ENCODE measurements at places on chromosomes 6 and 20.

- no peak for DNase-seq
Observed at GRCh38 chr6:130252527-130253237, 29.9 kb upstream of the SAMD3 start.

- no peak for DNase-seq
Observed at GRCh38 chr20:39630215-39630908, 668.2 kb downstream of the DHX35 start.

GRCh38 chr20:53900380-53900999, 169.9 kb downstream of the BCAS1 start:
- DNase-seq, result no peak

DNA sequence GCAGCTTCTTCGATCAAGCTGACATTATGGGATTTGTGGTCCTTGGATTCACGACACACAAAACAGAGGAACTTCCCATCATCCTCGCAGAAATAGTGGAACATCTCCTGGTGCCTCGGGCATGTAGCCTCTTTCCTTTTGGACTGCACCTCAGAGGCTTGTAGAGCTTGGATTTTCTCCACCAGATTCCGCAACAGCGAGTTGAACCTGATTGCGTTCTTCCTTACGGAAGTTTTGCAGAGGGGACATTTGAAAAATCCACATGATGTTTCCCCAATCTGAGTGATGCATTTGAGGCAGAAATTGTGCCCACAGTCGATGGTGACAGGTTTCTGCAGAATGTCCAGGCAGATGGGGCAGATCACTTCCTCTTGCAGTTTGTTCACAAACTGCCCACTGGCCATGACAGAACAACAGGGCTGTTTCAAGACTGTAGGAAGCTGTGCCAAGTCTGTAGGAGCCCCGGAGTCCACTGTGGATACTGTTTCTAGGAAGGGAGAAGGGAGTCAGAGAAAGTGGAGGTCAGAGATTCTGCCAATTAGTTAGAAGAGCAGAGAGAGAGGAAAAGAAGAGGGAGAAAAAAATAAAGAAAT, 392 bp downstream of the TRIM31 start:
- no peak for DNase-seq

GRCh38 chr20:56360133-56360907, 1.5 kb downstream of the FAM210B start:
- DNase-seq, result no peak

DNA sequence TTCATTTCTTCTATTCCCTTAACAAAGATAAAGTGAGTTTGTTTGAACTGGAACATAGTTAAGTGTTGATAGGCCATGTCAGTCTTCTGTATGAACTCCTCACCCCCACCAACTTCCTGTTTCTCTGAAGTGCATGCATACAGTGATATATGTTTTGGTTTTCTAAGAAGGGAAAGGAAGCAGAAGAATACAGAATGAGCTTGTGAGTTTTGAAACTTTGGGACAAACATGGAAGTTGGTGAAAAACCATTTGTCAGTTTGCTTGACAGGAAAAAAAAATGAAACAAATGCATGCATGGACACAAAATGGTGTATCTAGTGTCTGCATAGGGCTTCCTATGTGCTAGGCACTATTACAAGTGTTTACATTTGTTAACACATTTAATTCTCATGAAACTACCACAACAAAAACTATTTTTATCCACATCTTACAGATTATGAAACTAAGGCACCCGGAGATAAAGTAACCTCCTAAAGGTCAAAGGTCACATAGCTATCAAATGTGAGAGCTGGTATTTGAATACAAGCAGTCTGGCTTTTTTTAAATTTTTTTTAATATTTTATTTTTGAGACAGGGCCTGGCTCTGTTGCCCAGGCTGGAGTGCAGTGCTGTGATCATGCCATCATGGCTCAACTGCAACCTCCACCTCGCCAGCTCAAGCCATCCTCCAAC, 105.9 kb downstream of the ADGRB3 start:
- no peak for DNase-seq

GRCh38 chr20:33993576-33994221, at the start of gene RALY:
RALY (plus strand) TSS chr20:33993911; CDS start chr20:34072075, 78,164 bp downstream.
- DNase-seq, result no peak

- no peak for DNase-seq
Observed at GRCh38 chr6:43968110-43968965, 158.9 kb downstream of the MRPL14 start.

DNA sequence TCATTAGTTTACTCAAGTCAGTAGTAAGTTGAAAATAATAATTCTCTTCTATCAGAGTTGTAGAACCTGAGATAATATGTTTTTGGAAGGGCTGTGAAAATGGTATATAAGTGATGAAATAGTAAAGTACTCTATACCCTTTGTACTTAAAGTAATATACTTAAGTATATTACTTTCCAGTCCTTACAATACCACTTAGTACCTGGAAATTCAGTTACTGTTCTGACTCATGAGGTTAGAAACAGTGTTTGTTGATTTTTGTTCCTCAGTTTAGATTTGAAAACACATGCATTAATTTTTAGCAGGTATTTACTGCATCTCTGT, 10.1 kb downstream of the TULP4 start:
- no peak for DNase-seq

GRCh38 chr6:112651239-112651638, 304.1 kb downstream of the RFPL4B start:
- no peak for DNase-seq

DNA sequence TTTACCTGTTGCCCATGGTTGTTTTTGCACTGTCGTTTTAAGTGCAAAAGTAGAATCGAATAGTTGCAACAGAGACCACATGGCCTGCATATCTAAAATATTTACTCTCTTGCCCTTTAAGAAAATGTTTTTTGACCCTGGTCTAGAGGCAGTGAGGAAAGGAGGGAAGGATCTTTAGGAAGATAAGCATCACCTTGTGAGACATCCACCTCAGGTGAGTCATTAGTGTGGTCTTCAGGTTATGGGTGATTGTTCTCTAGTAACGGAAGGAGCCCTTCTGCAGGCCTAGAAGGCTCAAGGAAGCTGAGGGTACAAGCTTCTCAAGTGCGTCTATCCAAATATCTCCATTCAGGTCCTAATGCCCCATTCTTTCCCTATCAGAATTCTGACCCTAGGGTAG, 6.6 kb upstream of the RAB44 start:
- DNase-seq, result no peak

DNA sequence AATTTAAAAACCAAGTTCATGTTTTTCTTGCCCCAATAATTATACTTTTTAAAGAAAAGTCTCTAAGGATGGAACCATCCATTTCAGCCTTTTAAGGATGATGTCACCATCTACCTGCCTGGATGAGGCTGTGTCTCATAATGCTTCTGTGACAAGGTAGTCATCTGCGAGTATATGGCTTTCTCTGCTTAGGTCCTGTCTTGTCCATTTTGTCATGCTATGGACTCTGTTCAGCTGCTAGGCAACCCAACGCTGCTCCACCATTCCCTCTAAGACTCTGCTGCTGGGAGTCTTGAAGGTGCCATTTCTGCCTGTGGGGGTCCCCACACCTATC, 459.8 kb upstream of the RUNX2 start:
- DNase-seq, result no peak

DNA sequence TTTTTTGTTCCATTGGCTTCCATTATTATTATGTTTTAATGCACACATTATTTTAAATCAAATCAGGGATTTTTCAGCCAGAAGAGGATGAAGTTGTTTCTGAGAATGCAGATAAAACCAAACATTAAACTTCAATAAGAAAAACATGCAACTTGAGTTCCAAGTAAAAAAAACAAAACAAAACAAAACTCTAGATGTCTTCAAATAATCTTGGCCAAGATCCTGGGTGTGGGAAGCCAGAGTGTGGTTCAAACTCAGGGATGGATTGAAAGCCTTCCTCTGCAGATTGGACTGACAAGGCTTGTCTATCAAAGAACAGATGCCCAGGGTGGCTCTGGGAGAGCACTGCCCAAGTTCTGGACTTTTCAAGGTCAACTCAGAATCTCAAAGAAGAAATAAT, 134.1 kb downstream of the LCA5 start:
- no peak for DNase-seq

- DNase-seq, result no peak
Observed at GRCh38 chr20:49770634-49771033, 42.0 kb upstream of the SLC9A8 start.

- DNase-seq, result no peak
Observed at GRCh38 chr6:138434925-138435324, 30.9 kb downstream of the HEBP2 start.

- no peak for DNase-seq
Observed at GRCh38 chr20:12641619-12642018, 367.2 kb upstream of the SPTLC3 start.

DNA sequence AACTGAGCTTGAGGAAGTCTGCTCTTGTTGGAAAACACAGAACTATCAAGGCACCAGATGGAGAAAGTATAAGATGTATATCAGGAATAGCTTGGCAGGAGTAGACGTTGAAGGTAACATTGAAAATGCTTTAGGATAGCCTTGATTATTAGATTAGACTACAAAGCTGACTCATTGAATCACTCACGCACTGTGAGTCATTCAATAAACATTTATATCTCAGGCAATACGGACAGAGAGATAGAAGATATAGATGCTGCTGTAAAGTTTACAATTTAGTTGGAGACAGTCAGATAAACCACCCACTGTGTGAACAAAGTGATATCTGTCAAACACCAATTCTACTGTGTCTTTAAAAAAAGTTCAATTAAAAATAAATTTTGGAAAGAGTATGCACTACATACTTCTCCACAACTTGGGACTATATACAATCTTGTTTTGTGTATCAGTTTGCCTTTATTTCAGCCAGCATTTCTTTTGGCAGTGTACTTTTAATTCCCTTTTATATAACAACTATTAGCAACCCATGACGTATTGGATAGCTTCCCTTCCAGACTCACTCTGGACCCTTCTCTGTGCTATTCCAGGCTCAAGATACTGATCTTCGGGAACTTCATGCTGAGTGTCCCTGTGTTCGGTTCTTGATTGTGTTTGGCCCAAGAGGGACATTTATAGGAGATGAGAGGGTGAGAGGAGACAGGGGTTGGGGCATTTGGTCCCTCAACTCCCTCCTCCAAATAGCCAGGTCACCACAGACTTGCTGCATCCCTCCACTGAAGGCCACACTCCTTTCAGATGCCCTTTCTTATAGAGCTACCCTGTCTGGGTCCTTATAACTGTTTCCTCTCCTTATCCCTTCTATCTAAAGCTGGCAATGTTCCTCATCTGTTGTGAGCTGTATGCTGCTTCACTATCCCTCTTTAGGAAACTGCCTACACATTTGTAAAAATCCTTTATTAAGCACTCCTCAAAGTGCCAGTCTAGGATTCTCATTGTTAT, 176.6 kb upstream of the PTPRK start:
- no peak for DNase-seq

DNA sequence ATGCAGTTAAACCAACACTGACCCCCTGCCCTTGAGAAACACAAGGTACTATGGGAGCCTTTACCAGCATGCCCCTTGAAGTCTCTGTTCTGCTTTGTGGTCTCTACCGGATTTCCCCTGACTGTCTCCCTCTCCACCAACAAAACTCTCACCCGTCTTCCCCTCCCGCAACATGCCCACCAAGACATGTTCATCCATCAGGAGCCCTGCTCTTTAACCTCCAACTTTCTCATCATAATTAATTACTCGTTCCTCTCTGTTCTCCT, 1.1 kb downstream of the ZNF165 start:
- DNase-seq, result no peak

DNA sequence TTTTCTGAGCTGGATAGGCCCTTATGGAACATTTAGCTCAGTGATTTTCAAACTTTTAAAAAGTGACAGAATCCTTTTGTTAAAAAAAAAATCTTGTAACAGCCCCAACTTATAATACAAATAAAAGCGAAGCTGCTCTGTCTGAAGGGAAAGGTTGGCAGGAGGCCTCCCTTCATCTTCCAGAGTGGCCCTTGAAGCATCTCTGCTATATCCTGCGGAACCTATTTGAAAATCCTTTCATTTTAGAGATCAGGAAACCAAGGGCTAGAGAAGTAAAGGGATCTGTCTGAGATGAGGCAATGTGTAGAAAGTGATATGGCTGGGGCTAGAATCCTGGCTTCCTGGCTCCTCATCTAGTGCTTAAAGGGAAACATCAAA, 107.8 kb downstream of the UBE3D start:
- DNase-seq, result no peak

DNA sequence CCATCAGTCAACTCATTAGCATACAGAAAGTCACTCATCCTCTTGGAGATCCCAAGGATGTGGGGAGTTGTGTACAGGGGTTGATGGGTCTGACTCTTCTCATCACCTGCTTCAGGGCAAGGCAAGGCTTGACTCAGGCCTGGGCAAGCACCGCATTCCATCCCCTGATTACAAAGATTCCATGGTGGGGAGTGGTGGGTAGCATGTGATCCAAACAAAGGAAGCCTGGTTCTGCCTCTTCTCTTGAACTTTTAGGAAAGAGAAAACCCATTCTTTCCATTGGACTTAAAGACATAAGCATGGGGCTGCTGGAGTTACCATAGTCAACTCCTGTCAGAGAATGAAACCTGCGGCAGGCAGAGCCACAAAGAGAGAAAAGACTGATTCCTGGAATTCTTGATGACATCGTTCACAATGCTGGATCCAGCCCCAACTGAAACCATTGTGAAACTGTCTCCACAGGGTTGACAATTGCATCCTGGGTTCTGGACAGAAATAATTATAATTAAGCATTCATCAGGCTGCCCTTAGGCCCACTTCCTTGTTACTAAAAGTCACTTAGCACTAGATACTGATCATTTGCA, 235.8 kb upstream of the KCNG1 start:
- no peak for DNase-seq

DNA sequence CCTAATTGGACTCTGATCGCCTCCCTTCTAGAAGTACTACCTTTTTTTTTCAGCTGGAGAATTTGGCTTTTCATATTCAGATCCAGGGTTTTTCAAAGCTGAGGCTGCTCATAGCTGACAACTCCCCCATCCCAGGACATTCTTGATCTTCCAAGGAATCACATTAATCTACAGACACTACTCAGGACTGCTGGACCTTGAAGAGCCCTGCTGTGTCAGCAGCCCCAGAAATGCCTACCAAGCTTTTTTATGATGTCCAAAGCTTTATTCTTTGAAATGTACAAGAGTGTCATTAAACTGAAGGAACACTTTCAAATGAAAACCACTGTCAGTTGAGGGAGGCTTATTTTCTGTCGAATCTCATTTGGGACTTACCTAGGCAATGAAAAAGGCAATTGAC, 704.1 kb downstream of the PTPRT start:
- no peak for DNase-seq
